ENCODE measurements at places on chromosomes 4 and X.

- no peak for DNase-seq
These were observed 246.7 kb downstream of the GPAT3 start for GRCh38 chr4:83782591-83782990.

DNA sequence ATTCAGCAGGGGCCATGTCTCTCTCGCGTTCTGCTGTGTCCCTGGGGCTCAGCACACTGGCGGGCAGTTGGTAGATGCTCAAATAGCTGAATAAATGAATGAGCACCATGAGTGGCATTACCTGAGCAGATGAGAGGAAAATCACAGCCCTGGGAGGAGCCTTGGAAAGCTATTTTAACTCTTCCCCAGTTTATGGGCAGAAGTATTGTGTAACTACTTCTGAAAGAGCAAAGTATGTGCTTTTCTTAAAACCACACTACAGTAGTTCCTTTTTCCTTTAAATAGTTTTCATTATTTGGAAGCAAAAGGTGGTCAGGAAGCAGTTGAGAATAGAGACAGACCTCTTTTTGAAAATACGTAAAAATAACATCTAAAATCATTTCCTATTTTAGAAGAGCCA lies 3.0 kb upstream of the PLAC1 start:
- DNase-seq = no peak

DNA sequence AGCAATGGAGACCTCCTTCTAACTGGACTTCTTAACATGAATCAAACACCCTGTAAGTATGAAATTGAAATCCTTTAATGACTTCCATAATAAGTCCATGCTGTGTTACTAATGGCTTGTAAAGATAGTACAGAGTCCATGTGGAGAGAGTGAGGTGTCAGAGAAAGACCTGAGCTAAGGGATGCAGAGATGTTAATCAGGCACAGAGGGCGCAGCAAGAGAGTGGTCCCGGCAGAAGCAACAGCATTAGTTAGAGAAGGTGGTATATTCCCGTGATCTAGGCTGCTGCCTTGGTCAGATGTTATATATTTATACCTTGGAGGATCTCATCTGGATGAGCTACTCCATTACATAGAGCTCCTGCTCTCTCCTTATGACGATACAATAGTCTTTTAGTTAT lies 295.3 kb downstream of the LDB2 start:
- no peak for DNase-seq

GRCh38 chr4:38292529-38292928 lies 332.3 kb downstream of the PTTG2 start:
- DNase-seq = no peak

DNA sequence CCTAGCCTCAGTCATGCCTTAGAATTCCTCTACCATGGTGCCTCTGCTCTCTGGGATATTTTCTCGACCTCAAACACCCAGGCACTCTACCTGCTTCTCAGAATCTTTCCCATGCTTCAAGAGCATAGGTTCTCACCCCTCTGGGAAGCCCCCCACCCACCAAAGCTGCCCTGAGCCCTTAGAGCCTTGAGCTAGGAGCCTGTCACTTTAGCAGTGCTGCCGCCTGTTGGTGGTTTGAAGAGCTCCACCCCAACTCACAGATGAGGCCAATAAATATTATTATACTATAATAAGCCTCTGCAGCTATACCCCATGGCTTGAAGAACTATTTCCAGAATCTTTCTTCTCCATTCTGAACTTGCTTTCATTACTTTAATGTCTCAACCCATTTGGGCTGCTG lies 109.7 kb downstream of the RTL5 start:
- no peak for DNase-seq

- DNase-seq = no peak
These were observed 556.5 kb upstream of the NR3C2 start for GRCh38 chr4:148998719-148999118.

- DNase-seq = peak; percentile 4
These were observed 49.2 kb upstream of the PRSS48 start for GRCh38 chr4:151227731-151228130.

DNA sequence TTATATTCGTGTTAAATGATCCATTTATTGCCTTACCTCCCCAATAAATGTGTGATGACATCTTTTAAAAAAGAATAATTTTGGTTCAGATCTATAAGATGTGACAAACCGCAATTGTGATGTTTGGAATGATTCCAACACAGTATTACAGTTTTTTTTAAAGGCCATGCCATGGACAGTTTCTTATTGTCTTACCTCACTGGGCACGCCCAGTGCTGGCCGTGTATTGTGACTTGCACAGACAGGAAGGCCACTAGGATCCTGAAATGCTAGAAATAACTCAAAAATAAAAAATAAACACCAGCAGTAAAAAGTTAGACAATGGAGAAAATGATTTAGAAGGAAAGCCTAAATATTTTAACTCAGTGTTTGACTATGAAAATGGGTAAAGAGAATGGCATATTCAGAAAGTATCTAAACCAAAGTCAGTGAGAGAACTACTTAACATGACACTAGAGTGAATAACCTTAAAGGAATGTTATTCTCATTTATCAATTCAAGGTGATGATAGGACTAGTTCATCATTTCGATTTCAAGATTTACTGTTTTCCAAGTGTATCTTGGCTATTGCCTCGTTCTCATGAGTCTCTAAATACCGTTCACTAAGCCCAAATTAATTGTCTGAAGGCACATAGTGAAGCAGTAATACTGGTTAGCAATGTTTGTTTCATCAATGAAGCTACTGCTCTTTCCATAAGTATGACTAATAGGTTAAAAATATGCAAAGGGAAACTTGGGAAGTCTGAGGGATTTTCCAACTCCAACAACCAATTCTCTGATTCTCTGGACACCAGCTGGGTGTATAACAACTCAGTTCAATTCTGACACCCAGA lies 46.1 kb upstream of the VEGFC start:
- DNase-seq = no peak

- DNase-seq = no peak
These were observed 4.5 kb downstream of the RAPGEF2 start for GRCh38 chr4:159107203-159107925.

- no peak for DNase-seq
These were observed 55.2 kb downstream of the CLOCK start for GRCh38 chr4:55491486-55491885.

DNA sequence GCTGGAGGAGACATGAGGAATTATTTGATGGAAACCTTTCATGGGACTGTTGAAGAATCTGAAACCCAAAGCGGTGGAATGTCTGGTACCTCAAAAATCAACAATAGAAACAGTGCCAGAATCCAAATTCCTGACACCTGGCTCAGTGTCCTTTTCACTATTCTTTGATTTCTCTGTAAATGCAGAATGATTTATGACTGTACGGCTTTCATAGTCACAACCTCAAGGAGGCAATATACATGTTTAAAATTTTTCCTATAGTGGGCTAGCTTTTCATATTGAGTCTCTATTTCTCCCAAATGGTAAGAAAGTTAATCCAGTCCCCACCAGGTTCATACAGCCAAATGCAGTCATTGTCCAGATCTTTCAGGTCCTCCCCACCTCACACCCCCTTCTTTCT lies 19.3 kb downstream of the DAPP1 start:
- DNase-seq = no peak

GRCh38 chr4:11732155-11732554 lies 303.5 kb upstream of the HS3ST1 start:
- no peak for DNase-seq

Measured in Panc1 (cell line).